CD8-positive, alpha-beta T cell (primary cell): ENCODE measurements at places on chromosomes 6 and 20.

- DNase-seq, result peak; percentile 1
Observed at GRCh38 chr6:53854843-53855567, 60.2 kb downstream of the LRRC1 start.

DNA sequence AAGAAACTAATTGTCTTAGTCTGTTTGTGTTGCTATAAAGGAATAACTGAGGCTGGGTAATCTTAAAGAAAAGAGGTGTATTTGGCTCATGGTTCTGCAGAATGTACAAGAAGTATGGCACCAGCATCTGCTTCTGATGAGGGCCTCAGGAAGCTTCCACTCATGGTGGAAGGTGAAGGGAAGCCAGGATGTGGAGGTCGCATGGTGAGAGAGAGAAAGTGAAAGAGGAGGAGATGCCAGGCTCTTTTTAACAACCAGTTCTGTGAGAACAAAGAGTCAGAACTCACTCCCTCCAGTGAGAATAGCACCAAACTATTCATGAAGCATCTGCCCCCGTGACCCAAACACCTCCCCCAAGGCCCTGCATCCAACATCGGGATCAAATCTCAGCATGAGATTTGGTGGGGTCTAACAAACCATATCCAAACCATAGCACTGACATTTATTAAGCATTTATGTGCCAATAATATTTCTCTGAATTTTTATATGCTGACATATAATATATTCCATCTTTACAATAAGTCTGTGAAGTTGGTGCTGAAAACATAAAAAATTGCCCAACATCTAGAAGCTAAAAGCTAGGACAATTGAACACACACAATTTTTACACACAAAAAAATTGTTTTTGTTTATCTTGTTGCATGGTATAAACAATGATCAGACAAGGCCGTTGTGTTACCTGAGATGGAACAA, 29.2 kb upstream of the BTN3A2 start:
- no peak for DNase-seq

DNA sequence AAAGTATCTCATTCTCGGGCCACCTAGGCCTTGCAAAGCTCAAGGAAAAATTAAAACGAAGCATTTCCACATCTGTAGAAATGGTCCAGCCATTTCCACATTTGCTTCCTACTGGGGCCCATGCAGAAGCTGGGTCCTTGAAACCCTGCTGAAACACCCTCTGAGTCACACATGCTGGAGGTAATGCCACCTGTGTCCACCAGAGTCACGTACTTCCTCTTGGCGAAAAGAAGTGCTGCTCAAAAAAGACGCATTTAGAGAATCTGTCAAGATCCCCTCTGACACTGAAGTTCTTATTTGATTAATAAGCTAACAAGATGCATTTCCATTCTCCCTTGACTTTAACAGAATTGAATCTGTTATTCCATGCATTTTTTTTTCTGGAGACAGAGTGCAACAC, 423.2 kb downstream of the PREX1 start:
- no peak for DNase-seq

- no peak for DNase-seq
Observed at GRCh38 chr20:16530201-16530681, 43.0 kb downstream of the KIF16B start.
